ENCODE measurements at places on chromosomes 11 and 22. TPM values are rescaled to one million over a fixed set of nuclear protein-coding genes. Genes with fewer than 3 reads are reported as not detected.

The CHADL gene
- total RNA-seq, result 0.29 TPM

The KLHDC7B gene
- total RNA-seq, result not detected

The SNAP29 gene
- total RNA-seq, result 15.3 TPM

The SLC25A1 gene
- 296 TPM for total RNA-seq

The CRYAB gene
- total RNA-seq, result 27.1 TPM

The TMEM121B gene
- total RNA-seq, result under 0.01 TPM

The TBX1 gene
- not detected for total RNA-seq
